ENCODE measurements at places on chromosomes 12 and 14.

DNA sequence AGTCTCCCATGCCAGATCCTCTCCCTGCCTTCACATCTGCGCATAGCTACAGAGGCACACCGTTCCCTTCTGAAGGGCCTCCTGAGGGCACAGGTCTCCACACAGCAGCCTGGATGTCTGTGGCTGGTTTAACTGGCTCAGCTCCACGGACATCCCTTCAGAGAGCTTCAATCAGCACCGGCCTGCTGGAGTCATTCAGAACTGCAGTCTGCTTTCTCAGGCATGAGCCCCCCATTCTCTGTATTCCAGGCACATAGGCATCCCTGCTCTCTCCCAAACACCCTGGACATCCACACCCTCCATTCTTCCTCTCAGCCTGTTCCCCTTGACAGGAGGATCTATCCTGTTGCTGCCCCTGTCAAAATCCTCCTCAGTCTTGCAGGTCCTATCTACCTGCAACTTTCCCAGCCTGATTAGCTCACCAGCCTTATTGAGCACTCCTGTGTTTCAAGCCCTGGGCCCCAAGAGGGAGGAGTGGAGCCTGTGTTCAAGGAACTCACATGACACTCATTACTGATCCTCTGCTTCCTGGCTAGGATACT, 2.9 kb upstream of the DHRS2 start:
- no peak for DNase-seq

- DNase-seq: no peak
Observed at GRCh38 chr12:65414526-65414925, 136.0 kb downstream of the MSRB3 start.

- DNase-seq: no peak
Observed at GRCh38 chr14:63174760-63175191, 29.5 kb upstream of the RHOJ start.

DNA sequence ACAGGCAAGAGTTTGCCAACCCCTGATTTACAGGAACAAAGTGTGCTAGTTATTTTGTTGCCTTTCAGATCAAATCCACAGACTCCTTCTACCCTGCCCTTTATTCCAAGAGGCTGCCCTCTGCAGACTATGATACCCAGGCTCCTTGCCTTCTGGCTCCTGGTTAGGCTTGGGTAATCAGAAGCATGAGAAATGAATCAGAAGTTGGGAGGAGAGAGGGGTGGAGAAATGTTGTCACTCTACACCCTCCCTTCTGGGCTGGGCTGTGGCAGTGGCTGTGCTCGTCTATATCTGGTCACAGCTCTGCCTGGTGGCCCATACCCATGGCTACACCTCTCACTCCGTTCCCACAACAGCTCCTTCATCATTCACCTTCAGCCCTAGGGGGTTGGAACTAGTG, 204.6 kb upstream of the PLXNC1 start:
- no peak for DNase-seq

DNA sequence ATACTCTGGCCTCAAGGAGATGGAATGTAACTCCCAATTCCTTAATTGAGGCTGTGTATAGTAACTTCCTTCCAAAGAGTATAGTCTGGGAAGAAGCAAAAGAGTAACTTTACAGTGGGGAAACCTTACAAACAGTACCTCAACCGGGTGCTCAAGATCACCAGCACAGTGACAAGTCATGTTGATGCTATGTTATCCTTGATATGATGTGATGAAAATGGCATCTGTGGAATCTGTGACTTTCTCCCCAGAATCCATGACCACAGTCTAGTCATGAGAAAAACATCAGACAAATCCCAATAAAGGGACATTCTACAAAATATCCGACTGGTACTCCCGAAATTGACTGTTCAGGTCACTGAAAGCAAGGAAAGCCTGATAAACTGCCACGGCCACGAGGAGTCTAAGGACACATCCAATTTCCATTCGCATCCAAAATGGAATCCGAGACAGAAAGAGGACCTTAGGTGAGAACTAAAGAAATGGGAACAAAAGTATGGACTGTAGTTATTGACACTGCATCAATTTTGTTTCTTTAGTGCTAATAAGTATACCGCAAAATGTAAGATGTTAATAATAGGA, 97.3 kb upstream of the FRMD6 start:
- DNase-seq: no peak

- peak; percentile 78 for DNase-seq
Observed at GRCh38 chr12:6684609-6685008, 4.6 kb downstream of the ZNF384 start.

DNA sequence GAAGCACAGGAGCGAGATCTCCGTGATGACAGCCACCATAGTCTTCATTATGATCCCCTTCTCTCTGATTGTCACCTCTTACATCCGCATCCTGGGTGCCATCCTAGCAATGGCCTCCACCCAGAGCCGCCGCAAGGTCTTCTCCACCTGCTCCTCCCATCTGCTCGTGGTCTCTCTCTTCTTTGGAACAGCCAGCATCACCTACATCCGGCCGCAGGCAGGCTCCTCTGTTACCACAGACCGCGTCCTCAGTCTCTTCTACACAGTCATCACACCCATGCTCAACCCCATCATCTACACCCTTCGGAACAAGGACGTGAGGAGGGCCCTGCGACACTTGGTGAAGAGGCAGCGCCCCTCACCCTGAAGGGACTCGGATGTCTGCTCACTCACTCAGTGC, 775 bp downstream of the OR10P1 start:
- peak; percentile 57 for DNase-seq

DNA sequence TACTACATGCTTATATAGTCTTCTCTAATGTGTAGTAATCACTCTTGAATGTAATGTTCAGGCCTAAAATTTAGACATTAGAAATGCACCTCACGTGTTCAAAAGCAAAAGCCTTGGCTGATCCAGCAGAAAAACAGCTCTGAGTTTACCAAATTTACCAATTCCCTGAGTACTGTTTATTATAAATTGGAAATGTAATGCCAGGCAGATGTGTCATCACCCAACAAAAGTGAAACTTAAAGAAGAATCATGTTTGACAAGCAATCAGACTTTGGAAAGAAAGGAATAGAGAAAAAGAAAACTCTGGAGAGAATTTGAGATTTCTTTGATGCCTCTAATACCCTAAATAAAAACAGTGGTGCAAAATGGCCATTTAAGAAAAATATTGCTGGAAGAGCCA, 26.5 kb upstream of the STRAP start:
- DNase-seq: no peak

- DNase-seq: peak; percentile 89
Observed at GRCh38 chr14:74712499-74713394, at the start of the genes AREL1 and FCF1. AREL1 (minus strand) TSS chr14:74713080; CDS start chr14:74685615, 27,465 bp downstream. FCF1 (plus strand) TSS chr14:74713144; CDS start chr14:74713198, 54 bp downstream.

DNA sequence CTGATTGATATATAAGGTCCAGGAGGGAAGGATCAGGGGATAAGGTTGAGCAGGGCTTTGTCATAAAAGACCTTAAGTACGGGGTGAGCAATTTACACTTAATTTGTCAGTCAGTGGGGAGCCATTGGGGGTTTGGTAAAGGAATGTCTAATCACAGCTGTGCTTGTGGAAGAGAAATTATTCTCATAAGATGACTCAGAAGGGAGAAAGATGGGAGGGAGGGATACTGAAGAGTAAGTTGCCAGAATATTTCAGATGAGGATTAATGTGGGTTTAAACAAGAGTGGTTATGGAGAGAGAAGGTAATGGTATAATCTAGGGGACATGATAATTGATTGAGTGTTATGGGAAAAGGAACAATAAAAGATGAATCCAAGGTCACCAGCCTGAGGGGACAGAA, 500.1 kb upstream of the CCDC196 start:
- no peak for DNase-seq

DNA sequence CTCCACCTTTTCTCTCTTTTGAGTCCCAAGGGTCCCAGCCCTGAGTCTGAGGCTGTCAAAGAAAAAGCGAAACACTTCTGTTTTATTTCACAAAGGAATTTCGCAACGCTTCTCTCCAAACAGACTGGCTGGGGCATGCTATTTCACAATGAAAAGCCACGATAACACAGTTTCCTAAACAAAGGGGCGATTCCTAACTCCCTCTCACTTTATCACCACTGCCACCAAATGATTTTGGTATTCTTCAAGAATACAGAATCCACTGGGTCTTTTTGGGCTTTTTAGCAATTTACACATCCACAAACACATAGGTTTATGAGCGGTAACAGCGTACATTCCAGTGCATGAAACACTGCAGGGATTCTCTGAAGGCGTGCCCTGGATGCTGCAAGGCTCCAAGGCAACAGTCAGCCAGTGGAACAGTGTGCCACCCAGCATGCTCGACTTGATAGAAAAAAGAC, 161.2 kb downstream of the DAD1 start:
- DNase-seq: no peak

- DNase-seq: no peak
Observed at GRCh38 chr14:54564071-54564867, 2.7 kb upstream of the SAMD4A start.

- DNase-seq: no peak
Observed at GRCh38 chr14:67580336-67581171, 19.5 kb downstream of the PIGH start.

GRCh38 chr12:84694116-84694515, 218.5 kb downstream of the SLC6A15 start:
- no peak for DNase-seq

- DNase-seq: no peak
Observed at GRCh38 chr12:115313929-115314328, 630.0 kb upstream of the TBX3 start.

DNA sequence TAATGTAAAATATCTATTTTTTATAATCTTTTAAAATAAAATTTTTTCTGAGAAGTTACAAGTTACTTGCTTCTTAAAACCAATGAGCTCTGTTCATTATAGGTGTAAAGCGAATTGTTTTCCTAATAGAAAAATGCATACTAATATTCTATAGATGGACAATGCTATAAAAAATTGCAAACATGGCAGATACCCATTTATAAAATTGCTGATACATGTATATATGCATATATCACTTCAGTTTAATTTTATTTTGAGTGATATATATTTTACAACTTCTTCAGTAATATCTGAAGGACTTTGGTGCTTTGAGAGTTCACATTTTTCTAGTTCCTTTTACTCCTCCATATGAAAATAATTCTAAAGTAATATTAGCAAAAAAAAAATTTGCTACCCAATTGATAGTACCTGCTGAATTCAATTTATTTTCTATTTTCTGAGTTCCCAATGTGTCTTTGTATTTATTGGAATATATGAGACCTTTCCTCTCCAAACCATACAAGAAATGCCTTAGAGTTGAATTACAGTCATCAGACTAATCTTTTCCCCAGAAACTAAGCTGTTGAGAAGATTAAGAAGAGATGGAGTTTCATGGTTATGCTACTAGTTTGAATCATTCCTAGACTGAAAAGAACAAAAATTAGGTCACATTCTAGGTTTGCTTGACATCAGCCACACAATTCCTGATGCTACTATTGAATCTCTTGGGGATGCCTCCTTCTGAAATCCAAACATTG, 1937.5 kb upstream of the SEL1L start:
- no peak for DNase-seq

DNA sequence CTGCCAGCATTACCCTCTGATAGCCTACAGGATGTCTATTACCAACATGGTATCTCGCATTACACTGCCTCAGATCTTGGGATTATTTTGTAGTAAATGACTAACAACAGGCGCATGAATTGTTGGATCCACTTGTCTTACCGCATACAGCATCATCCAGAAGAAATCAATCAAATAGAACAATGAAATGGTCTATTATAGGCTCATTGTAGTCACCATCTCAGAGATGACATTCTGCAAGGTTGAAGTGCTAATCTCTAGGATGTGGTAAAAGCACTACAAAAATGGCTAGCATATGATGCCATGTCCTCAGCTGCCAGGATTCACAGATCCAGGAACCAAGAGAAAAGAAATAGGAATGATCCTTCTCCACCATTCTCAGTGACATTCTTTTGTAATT, 52.0 kb downstream of the WASHC3 start:
- DNase-seq: no peak

All from activated CD8-positive, alpha-beta T cell treated with anti-CD3 and anti-CD28 coated beads for 36 hours (primary cell).